Brain pericyte (primary cell): ENCODE measurements at places on chromosomes 3 and 15.

- no peak for DNase-seq
Observed at GRCh38 chr3:178306432-178307115, 229.7 kb upstream of the KCNMB2 start.

- DNase-seq: no peak
Observed at GRCh38 chr3:120429921-120430361, 20.9 kb downstream of the FSTL1 start.

DNA sequence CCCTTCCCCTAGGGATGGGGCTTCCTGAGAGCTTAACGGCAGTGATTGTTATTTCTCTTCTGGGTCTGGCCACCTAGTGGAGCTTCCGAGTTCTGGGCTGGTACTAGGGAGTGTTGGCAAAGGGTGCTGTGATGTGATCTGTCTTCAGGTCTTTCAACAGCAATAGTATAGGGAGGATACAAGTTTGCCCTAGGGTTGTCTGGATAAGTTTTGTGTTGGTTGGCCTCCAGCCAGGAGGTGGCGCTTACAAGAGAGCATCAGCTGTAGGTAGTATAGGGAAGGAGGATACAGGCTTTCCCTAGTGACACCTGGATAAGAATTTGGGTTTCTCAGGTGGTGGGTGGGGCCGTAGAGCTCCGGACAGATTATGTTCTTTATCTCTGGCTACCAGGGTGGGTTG, 19.2 kb upstream of the CPOX start:
- no peak for DNase-seq

GRCh38 chr15:90086868-90087268, 15.4 kb downstream of the IDH2 start:
- DNase-seq: no peak

DNA sequence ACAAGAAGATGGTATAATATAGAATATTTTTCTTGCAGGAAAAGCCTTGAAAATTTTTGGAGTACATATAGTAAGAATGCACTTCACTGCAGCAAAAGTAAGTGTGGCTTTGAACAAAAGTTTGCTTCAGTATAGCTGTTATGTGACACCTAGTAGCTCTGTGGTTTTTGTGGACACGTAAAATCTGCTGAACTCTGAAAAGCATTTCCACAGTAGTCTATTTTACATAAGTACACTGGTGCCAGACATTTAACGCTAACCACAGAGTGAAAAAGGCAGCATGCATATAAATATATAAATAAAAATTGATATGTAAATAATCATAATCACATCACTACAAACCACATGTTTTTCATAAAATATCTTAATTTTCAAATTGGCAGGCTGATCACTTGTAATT, 39.8 kb downstream of the CGGBP1 start:
- DNase-seq: no peak

DNA sequence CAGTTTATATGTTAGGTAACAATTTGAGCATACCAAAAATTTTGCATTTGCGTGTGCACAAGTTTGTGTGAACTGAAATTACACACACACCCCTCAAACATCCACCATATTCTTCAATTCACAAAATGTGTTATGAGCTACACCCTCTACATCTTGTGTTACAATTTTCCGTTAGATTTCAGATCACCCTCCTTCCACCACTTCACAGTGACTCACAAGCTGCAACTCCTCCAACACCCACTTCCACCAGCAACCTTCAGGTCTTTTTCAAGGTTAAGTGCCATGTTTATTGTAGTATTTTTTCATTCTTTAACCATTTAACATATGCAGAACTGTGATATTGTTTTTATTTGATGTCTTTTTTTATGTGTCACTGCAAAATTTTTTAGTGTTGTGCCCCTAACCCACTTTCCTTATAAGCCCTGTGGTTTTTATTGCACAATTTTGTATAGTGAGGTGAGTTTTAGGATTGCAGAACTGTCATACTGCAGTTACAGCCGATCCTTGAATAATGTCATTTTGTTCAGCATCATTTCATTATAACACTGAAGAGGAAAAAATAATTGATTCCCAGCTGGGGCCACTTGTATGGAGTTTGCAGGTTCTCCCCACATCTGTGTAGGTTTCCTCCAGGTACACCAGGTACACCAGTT, 148.9 kb downstream of the PLCL2 start:
- DNase-seq: no peak

- DNase-seq: no peak
Observed at GRCh38 chr15:30872341-30872748, 31.4 kb upstream of the FAN1 start.

DNA sequence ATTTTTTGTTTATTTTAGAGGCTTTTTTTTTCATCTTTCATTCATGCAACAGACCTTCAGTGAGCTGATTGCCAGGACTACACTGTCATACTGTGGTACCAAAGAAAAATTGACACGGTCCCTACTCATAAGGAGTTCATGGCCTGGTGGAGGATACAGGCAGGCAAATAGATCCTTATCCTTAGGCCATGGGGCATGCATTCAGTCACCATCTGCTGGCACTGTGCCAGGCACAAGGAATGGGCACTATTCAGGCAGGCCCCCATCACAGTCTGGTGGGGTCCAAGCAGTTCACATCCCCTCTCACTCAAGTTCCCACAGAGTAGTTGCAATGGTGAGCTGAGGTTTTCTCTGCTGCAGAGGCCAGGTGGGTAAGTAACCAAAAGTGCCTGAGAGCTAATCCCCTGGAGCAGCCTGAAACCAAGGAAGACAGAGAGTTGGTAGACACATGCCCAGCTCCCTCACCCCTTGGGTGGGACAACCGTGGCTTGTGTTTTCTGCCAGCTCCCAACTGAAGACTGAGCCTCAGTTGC, 17.3 kb downstream of the CISH start:
- no peak for DNase-seq

- no peak for DNase-seq
Observed at GRCh38 chr3:112699436-112699978, 58.6 kb upstream of the CCDC80 start.

GRCh38 chr3:187673012-187673411, 2.8 kb upstream of the SST start:
- no peak for DNase-seq

- peak; percentile 78 for DNase-seq
Observed at GRCh38 chr3:128080323-128081080, 28.3 kb downstream of the SEC61A1 start.
